Ascending aorta (tissue), 2 donors: ENCODE measurements at places on chromosomes 5 and 9. TPM values are rescaled to one million over a fixed set of nuclear protein-coding genes. Genes with fewer than 3 reads are reported as not detected.

PCDHB10 gene
- 0.21 TPM for total RNA-seq

TMEM171 gene
- total RNA-seq = not detected

SPEF2 gene
- total RNA-seq = 0.32 TPM

CHSY3 gene
- 51.3 TPM for total RNA-seq

GABBR2 gene
- not detected for total RNA-seq

TEK gene
- 31.8 TPM for total RNA-seq

GRCh38 chr9:98318834-98319478 is 63.5 kb upstream of the TBC1D2 start:
- no peaks in the 10 kb centered on the region for H3K27me3 ChIP-seq
- H3K36me3 ChIP-seq = no peaks in the 10 kb centered on the region
- no peak overlapping the region for H3K27ac ChIP-seq
- no peaks in the 10 kb centered on the region for H3K4me1 ChIP-seq

DNA sequence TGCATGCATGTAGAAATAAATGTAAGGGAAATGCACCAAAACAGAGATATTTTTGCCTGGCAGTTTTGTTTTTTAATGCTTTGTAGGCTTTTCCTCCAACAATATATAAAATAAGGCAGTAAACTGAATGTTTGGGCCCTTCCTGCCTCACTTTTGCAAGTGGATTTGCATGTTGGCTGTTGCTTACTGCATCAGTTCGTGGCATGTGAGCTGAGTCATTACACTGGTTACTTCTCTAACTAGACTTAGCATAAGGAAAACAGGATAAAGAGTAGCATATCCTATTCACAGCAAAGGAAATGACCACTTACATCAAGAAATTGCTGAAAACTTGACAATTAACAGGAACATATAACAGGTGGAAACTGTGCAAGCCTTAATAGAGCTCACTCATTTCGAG is 113.4 kb downstream of the TLE1 start:
- DNase-seq = no peak
- no peaks in the 10 kb centered on the region for H3K27me3 ChIP-seq
- H3K4me3 ChIP-seq = no peak overlapping the region
- H3K36me3 ChIP-seq = no peaks in the 10 kb centered on the region

DNA sequence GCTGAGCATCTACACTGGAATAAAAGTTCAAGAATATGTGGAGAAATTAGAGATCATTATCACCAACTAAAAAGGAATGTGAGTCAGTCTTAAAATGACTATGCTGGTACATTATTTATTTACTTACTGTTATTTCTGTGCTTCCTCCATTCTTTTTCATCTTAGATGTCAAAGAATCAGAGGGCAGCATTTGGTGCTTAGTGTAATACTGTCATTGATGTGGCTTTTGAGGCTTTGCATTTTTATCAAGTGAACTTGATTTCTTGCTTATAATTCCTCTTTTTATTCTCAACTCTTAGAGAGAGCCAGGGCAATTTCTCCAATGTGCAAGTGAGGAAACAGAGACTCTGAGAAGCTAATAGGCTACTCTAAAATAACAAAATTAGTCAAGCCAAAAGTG is 163.7 kb upstream of the TRPC7 start:
- H3K27me3 ChIP-seq = no peaks in the 10 kb centered on the region
- no peak overlapping the region for H3K4me3 ChIP-seq

GRCh38 chr9:105393576-105394344 is 54.1 kb upstream of the FSD1L start:
- H3K4me1 ChIP-seq = no peaks in the 10 kb centered on the region
- no peak overlapping the region for H3K4me3 ChIP-seq
- H3K36me3 ChIP-seq = peaks cover 5% of the 10 kb centered on the region
- no peak for DNase-seq

DNA sequence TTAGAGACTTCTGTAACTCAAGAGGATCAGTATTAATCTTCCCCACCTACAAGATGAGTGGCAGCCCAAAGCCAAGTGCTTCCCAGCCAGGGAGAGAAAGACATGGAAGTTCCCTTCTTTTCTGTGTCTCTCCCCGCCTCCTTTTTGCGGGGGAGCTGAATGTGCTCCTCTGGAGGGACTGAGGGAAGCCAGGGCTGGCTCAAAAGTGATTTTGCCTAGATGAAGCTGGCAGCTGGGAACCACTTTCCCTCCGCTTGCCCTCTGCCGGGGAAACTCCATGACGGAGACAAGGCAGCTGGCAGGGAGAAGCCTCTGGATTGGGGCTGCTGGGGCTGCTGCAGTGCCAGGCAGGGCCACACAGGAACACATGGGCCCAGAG is 24.4 kb downstream of the EGR1 start:
- H3K4me3 ChIP-seq = no peak overlapping the region
- no peak for DNase-seq
- peaks cover 31% of the 10 kb centered on the region for H3K4me1 ChIP-seq

GRCh38 chr9:116717150-116717549 is 30.0 kb downstream of the TRIM32 start:
- no peak for DNase-seq
- no peak overlapping the region for H3K27ac ChIP-seq
- H3K27me3 ChIP-seq = no peaks in the 10 kb centered on the region
- no peaks in the 10 kb centered on the region for H3K4me1 ChIP-seq
- no peak overlapping the region for H3K4me3 ChIP-seq

GRCh38 chr9:35311891-35312639 is 150.3 kb downstream of the UNC13B start:
- peak overlapping the region; percentile 43 for H3K27ac ChIP-seq
- peaks cover 13% of the 10 kb centered on the region for H3K4me1 ChIP-seq
- DNase-seq = no peak

DNA sequence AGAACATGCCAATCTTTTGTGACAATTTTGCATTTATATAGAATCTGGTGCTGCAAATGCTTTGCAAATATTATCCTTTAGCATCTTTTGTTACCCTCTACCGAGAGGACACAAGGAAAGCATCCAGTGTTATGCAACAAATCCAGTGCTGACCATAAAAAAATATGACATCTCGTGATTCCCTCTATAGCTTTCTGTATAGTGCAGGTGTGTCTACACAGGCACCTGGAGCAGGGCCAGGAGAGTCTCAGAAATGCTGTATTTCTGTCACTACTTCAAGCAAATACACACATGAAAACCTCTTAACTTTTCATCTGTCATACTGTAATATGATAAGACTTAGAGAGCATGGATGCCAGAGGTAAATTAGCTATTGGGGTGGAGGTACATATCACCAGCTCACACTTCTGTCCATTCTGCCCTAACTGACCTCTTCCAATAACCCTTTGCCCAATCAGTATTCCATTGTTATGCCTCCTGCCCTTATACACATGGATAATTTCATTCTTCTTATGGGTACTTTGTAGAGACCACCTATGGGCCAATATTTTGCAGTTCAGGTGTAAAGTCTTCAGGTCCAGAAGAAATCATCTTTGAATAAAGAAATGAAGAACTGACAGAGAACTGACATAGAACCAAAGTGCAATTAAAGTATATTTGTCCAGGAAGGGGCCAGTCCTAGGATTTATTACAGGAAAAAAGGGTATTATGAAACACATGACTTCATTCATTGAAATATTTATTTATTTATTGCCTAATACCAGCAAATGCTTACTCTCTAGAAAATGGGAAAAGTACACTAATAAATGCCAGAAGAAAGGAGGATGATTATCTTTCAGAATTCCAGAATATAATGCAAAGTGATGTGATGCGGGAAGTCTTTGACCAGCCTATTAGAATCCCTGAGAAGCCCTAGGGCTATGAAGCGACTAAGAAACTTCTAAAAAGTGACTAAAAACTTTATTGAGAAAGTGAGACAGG is 106.5 kb downstream of the EPB41L4A start:
- H3K36me3 ChIP-seq = no peaks in the 10 kb centered on the region
- no peak overlapping the region for H3K27ac ChIP-seq
- H3K4me1 ChIP-seq = no peaks in the 10 kb centered on the region
- no peak for DNase-seq

GRCh38 chr9:99489060-99489413 is 267.0 kb downstream of the SEC61B start:
- no peaks in the 10 kb centered on the region for H3K4me1 ChIP-seq
- DNase-seq = no peak
- H3K36me3 ChIP-seq = no peaks in the 10 kb centered on the region

- H3K4me3 ChIP-seq = no peak overlapping the region
- no peak overlapping the region for H3K27ac ChIP-seq
- H3K27me3 ChIP-seq = no peaks in the 10 kb centered on the region
- H3K4me1 ChIP-seq = no peaks in the 10 kb centered on the region
Observed at GRCh38 chr9:121827251-121827967, 176.0 kb downstream of the DAB2IP start.

GRCh38 chr5:68122439-68123328 is 92.9 kb upstream of the PIK3R1 start:
- no peak overlapping the region for H3K27ac ChIP-seq
- H3K36me3 ChIP-seq = no peaks in the 10 kb centered on the region
- no peak overlapping the region for H3K4me3 ChIP-seq

GRCh38 chr9:2120926-2121689 is 106.0 kb downstream of the SMARCA2 start:
- H3K4me1 ChIP-seq = peaks cover 9% of the 10 kb centered on the region
- no peak for DNase-seq
- H3K27me3 ChIP-seq = no peaks in the 10 kb centered on the region
- H3K27ac ChIP-seq = peak overlapping the region; percentile 89

- no peak overlapping the region for H3K4me3 ChIP-seq
- no peaks in the 10 kb centered on the region for H3K4me1 ChIP-seq
- DNase-seq = no peak
- no peaks in the 10 kb centered on the region for H3K27me3 ChIP-seq
- H3K27ac ChIP-seq = no peak overlapping the region
- H3K36me3 ChIP-seq = no peaks in the 10 kb centered on the region
Observed at GRCh38 chr9:73683862-73684591, 532.4 kb downstream of the ANXA1 start.

DNA sequence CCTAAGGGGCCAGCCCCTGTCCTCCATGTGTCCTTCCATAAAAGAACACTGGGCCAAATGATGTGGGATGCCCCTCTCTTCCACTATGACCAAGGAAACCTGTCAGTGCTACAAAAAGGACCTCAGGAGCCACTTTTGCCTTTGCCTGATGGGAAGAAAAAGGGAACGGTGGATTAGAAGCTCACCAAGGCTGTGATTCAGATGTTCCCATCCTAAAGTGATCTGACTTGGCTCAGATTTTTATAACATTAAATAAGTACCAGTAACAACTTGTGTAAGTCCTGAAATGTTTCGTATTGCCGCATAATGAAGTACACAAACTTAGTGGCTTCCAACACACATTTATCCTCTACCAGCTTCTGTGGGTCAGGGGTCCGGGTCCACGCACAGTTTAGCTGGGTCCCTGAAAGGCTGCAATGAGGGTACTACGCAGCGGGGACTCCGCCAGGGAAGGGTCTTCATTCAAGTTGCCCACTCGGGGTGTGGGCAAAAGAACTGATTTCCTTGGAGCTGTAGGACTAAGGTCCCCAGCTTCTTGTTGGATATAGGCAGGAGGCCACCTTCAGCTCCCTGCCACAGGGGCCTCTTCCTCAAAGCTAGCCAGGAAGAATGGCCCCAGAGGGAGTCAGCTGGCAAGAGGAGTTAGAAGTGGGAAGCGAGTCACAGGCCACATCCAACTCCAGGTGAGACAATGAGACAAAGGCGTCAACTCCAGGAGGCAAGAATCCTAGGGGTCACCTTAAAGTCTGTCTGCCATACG is 60.4 kb downstream of the RAPGEF1 start:
- no peak overlapping the region for H3K4me3 ChIP-seq
- DNase-seq = no peak
- peak overlapping the region; percentile 93 for H3K27ac ChIP-seq
- no peaks in the 10 kb centered on the region for H3K27me3 ChIP-seq

- no peak for DNase-seq
- no peak overlapping the region for H3K4me3 ChIP-seq
- no peak overlapping the region for H3K27ac ChIP-seq
Observed at GRCh38 chr9:104073770-104074133, 20.4 kb upstream of the SMC2 start.

- no peak overlapping the region for H3K4me3 ChIP-seq
- H3K36me3 ChIP-seq = no peaks in the 10 kb centered on the region
- DNase-seq = no peak
- no peaks in the 10 kb centered on the region for H3K4me1 ChIP-seq
- no peaks in the 10 kb centered on the region for H3K27me3 ChIP-seq
Observed at GRCh38 chr9:78601957-78602565, 305.1 kb downstream of the PSAT1 start.

- H3K36me3 ChIP-seq = no peaks in the 10 kb centered on the region
- peak overlapping the region; percentile 58 for H3K27ac ChIP-seq
- DNase-seq = no peak
- no peak overlapping the region for H3K4me3 ChIP-seq
- H3K27me3 ChIP-seq = no peaks in the 10 kb centered on the region
- peaks cover 15% of the 10 kb centered on the region for H3K4me1 ChIP-seq
Observed at GRCh38 chr9:87064311-87064710, 117.0 kb upstream of the GAS1 start.

DNA sequence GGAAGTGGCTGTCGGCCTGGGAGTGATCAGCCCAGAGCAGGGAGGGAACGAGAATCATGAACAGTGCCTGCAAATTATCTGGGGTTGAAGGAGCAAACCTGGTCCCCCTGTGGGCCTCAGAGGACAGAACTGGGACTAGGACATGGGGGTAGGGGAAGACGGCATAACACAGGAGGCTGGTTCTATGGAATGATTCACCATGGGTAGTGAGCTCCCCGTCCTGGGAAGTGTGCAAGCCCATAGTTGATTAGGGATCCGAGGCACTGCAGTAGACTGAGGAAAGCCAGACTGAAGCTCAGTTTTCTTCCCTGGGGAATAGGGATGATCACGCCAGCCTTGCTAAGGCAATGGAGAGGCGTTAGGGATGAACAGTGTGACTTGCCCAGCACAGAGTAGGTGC is 5.6 kb downstream of the ADGRD2 start:
- H3K27me3 ChIP-seq = no peaks in the 10 kb centered on the region
- no peaks in the 10 kb centered on the region for H3K36me3 ChIP-seq
- H3K4me1 ChIP-seq = no peaks in the 10 kb centered on the region
- H3K4me3 ChIP-seq = no peak overlapping the region

- H3K27ac ChIP-seq = no peak overlapping the region
- no peak overlapping the region for H3K4me3 ChIP-seq
- no peaks in the 10 kb centered on the region for H3K4me1 ChIP-seq
- no peaks in the 10 kb centered on the region for H3K27me3 ChIP-seq
- no peaks in the 10 kb centered on the region for H3K36me3 ChIP-seq
Observed at GRCh38 chr9:123725389-123725788, 204.5 kb downstream of the DENND1A start.

DNA sequence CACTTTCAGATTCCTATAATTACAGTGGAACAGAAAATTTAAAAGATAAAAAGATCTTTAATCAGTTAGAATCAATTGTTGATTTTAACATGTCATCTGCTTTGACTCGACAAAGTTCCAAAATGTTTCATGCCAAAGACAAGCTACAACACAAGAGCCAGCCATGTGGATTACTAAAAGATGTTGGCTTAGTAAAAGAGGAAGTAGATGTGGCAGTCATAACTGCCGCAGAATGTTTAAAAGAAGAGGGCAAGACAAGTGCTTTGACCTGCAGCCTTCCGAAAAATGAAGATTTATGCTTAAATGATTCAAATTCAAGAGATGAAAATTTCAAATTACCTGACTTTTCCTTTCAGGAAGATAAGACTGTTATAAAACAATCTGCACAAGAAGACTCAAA is 29.5 kb downstream of the ZFYVE16 start:
- no peak overlapping the region for H3K4me3 ChIP-seq
- H3K27me3 ChIP-seq = no peaks in the 10 kb centered on the region
- no peak overlapping the region for H3K27ac ChIP-seq
- no peak for DNase-seq
- peaks cover 33% of the 10 kb centered on the region for H3K36me3 ChIP-seq
